Activated CD8-positive, alpha-beta memory T cell treated with anti-CD3 and anti-CD28 coated beads, Interleukin-2, amount 50 U/mL, for 4 hours (primary cell): ENCODE measurements at places on chromosomes 11 and 22.

- no peak for DNase-seq
Observed at GRCh38 chr11:34855754-34856095, 60.5 kb downstream of the APIP start.

DNA sequence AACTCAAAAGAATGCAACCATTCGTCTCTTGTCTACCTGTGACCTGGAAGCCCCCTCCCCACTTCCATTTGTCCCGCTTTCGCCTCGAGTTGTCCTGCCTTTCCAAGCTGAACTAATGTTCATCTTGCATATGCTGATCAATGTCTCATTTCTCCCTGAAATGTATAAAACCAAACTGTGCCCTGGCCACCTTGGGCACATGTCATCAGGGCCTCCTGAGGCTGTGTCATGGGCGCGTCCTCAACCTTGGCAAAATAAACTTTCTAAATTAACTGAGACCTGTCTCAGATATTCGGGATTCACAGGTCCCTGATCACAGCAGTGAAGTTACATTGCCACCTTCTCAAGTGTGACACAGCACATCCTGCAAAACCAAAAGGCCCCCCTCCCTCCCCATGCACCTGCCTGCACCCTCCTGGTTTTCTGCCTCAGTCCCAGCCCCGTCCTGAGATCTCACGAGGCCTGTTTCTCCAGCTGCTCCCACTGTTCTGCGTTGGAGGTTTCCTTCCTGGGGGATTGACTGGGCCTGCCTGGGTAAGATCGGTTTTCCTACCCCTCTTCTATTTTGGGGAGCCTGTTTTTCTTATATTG lies 1328.7 kb downstream of the TBC1D22A start:
- DNase-seq: no peak

DNA sequence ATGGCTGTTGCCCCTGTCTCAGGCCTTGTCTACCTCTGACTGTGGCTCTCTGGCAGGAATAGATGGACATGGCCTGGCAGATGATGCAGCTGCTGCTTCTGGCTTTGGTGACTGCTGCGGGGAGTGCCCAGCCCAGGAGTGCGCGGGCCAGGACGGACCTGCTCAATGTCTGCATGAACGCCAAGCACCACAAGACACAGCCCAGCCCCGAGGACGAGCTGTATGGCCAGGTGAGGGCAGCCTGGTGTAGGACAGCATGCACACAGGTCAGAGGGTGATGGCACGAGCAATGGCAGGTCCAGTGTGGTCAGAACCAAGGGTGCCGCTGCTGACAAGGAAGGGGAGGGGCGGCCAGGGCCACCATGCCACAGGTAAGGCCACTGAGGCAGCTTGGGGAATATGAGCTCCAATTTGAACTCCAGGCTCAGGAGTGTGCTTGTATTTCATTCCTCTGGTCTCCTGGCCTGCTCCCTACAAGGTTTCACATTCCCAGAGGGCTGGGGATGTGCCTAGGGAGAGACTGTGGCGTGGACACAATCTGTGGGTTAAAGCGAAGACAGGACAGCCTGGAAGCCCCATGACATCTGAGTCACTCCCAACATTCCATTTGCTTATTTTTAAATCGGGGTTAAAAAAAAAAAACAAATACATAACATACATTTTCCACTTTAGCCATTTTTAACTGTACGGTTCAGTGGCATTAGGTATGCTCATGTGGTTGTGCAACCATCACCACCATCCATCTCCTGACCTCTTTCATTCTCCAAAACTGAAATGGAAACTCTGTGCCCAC lies 562 bp downstream of the FOLR3 start:
- DNase-seq: no peak

GRCh38 chr22:42432020-42432596 lies at the start of gene NFAM1:
Gene NFAM1 (minus strand): TSS chr22:42432403. CDS start chr22:42432357, 46 bp downstream.
- no peak for DNase-seq

- peak; percentile 35 for DNase-seq
Observed at GRCh38 chr11:75450826-75451821, 18.1 kb upstream of the KLHL35 start.

GRCh38 chr22:37739611-37740049 lies 42.8 kb downstream of the TRIOBP start:
- no peak for DNase-seq

GRCh38 chr11:57653163-57653562 lies 3.5 kb upstream of the YPEL4 start:
- DNase-seq: no peak

- DNase-seq: no peak
Observed at GRCh38 chr22:25816522-25817059, 74.6 kb downstream of the MYO18B start.

DNA sequence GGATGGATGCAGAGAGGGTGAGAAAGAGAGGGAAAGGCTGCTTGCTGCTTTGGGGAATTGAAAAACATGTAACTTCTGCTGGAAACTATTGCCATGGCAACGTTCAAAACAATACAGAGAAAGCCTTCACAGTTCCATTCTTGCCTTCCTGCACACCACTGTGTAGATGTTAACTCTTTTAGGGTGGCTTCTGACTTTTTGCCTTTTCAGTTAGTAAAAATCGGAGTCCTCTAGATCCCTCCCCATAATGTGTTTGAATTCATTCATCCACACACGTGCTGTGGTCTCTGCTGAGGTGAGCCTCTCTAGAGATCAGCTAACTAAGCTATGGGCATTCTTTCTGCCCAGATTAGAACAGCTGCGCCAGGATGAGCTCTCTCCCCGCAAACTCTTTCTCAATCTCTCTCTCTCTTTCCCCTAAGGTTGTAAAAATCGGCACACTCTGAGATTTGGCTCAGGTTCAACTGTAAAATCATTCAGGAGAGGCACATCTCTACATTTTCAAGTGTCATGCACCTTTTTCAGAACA lies 1178.3 kb downstream of the LRRC4C start:
- no peak for DNase-seq

DNA sequence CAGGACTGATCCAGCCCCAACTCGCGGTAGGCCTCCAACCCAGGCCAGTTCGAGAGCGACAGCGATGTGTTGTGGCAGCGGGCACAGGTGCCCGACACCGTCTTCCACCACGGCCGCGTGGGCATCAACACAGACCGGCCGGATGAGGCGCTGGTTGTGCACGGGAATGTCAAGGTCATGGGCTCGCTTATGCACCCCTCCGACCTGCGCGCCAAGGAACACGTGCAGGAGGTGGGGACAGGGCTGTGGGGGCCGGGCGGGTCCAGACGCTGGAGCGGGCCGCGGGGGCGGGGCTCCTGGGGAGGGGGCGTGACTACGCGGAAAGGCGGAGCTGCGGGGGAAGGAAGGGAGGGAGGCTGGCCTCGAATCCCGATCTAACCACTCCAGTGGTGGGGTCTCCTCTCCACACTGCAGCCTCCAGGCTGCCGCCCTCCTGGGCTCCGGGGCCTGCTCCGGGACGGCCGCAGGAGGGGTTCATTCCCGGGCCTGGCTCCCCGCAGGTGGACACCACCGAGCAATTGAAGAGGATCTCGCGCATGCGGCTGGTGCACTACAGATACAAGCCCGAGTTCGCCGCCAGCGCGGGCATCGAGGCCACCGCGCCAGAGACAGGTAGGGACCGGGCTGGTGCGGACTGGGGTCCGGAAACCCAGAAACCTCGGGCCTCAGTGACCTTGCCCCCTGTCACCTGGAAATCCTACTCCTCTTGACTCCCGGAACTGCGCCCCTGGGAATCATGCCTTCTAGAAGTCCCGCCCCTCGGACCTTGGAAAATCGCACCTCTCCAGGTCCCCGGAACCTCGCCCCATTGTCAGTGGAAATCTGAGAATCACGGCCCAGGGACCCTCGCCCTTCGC lies 14.9 kb downstream of the TMEM258 start:
- peak; percentile 72 for DNase-seq

- DNase-seq: no peak
Observed at GRCh38 chr11:5514841-5515240, 1.7 kb downstream of the UBQLNL start.

GRCh38 chr11:128477278-128477677 lies 110.1 kb downstream of the ETS1 start:
- DNase-seq: no peak

DNA sequence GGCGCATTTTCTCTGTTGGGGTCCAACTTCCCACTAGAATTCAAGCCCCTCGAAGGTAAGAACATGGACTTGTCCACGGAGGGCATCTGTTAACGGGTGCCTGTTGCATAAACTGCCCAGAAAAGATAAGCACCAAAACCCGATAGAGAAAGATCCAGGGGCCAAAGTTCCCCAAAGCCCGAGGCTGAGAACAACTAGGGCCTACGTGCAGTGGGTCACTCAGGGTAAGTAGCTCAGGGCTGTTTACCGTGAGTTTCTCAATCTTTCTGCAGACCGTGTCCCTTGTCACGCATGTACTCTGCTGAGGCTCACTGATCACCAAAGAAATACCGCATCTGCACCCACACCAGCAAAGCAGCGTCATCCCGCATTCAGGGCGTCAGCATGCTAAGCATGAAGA lies 24.4 kb downstream of the PGA5 start:
- DNase-seq: no peak

DNA sequence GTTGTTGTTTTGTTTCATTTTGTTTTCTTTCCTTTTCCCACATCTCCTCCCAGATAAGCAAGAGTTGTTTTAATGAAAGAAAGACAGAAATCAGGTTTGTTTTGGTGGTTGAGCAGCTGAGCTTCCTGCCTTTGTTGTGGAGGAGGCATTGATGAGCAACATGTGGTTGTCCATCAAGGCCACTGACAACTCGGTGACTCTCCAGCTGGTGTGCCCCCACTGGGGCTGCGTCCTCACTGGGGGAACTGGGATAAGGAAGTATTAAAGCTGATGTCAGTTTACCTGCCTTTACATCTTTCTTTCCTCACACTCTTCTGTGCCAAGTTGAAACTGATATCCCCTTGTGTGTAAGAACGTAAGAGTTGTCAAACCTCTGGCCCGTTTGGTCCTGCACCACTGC lies 5.9 kb downstream of the VPS26B start:
- no peak for DNase-seq

GRCh38 chr11:43866969-43867368 lies 13.7 kb upstream of the ALKBH3 start:
- no peak for DNase-seq
